ENCODE measurements at places on chromosomes 1 and 21.
A peak's percentile ranks its signal among the peaks of the same experiment; 100 is the strongest.

- DNase-seq: no peak
Observed at GRCh38 chr1:172180501-172181285, 239.8 kb upstream of the C1orf105 start.

DNA sequence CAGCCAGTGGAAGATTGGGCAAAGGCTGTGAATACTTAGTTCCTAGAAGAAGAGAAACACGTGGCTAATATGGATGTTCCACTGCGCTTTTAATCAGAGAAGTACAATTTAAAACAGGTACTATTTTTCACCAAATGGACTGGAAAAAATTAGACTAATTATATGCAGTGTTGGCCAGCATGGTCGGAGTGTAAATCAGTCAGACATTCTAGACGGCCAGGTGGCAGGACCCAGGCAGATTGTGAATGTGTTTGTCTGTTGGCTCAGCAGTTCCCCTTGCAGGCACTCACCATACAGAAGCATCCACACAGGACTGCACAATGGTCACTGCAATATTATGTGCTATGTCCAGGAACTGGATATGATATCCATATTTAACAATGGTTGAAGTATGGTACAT, 23.9 kb upstream of the SLC25A34 start:
- DNase-seq: no peak

DNA sequence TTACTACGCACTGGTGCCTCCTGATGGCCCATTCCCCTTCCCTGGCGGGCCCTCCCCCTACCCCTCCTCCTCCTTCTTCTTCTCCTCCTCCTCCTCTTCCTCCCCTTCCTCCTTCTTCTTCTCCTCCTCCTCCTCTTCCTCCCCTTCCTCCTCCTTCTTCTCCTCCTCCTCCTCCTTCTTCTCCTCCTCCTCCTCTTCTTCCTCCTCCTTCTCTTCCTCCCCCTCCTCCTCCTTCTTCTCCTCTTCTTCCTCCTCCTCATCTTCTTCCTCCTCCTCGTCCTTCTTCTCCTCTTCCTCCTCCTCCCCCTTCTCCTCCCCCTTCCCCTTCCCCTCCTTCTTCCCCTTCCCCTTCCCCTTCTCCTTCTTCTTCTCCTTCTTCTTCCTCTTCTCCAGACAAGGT, 64.7 kb upstream of the COG2 start:
- DNase-seq: no peak

- no peak for DNase-seq
Observed at GRCh38 chr1:198848206-198848605, 209.4 kb downstream of the PTPRC start.

GRCh38 chr1:86714159-86714558, 9.8 kb downstream of the SH3GLB1 start:
- DNase-seq: no peak

DNA sequence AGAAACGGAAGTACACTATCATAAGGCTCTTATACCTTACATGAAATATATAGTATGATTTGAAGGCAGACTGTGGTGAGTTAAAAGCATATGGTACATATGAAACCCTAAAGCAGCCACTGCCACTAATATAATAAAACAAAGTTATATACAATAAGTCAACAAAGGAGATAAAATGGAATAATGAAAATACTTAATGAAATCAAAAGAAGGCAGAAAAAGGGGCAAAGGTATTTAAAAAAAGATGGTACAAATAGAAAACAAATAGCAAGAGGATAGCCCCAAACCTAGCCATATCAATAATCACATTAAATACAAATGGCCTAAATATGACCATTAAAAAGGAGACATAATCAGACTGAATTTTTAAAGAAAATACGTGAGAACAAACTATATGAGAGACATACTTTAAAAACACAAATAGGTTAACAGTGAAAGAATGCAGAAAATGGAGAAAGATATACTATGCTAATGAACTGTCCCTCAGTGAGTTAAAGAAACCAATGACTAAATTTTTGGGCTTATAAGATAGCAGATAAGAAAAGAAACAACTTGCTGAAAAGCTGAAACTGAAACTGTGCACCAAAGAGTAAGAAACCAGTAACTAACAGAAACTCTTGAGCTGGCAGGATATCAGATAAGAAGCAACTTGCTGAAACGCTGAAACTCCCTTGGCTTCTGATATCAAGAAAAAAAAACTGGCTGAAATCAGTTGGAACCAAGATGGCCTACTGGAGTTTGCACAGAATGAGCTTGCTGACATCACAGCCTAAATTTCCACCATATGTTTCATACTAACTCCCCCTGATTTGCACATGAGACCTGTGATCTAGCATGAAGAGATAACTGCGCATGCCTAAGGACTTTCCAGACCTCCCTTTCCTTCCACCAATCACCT, 44.3 kb upstream of the IL10 start:
- no peak for DNase-seq

DNA sequence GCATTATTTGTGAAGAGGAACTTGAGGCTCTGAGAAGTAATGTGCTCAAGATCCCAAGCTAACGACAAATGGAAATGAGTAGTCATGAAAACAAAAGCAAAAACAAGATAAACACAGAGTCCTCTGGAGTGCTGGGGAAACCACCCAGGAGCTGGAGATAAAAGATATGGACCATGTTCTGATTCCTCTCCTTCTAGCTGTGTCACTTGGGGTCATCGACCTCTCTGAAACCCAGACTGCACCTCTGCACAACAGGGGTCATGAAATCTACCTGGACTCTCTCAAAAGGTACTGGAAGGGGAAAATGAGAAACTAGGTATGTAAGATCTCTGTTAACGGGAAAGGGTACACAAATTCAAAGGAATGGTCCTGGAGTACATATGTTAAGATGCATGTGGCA, 6.5 kb downstream of the PGLYRP4 start:
- DNase-seq: no peak

GRCh38 chr21:36155603-36156338, 853 bp upstream of the DOP1B start:
- peak; percentile 38 for DNase-seq

GRCh38 chr1:117565076-117565556, 40.7 kb upstream of the TENT5C start:
- DNase-seq: no peak

- DNase-seq: no peak
Observed at GRCh38 chr1:79353224-79353623, 346.7 kb upstream of the ADGRL4 start.

- no peak for DNase-seq
Observed at GRCh38 chr1:169896013-169896412, 2.3 kb upstream of the SCYL3 start.

GRCh38 chr1:35883635-35884101, 659 bp downstream of the AGO1 start:
- peak; percentile 39 for DNase-seq

DNA sequence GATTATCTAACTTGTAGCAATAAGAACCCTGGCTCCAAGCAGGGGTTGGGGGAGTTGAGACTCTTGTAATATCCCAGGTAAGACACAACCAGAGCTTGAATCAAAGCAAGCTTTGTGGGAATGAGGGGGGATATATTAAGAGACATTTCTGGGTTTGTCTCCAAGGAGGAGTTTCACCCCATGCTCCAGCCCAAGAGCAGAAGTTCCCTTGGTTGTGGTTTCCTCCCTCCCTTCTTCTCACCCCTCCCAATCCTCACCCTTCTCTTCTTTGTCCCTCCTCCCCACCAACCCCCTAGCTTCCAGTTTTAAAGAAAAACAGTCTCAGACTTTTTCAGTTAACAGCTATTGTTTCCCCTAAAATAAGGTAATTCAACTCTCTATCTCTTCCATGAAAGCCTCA, 11.9 kb downstream of the TRAF3IP3 start:
- DNase-seq: no peak

DNA sequence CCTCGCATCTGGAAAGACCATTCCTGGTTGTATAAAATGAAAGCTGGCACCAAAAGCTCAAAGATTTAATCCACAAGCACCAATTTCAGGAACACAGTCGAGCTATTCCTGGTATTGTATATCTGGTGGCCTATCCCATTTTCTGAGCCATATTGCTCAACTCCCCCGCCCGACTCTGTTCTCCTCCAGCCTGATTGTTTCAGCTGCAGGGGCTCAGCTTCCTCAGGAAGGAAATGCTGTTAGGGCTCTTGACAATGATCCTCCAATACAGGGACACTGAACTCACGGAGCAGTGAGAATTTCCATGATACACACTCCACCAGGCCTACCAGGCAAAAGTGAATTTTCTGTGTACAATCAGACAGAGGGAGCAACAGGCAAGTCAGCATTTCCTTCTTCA, 16.9 kb upstream of the TDRD10 start:
- DNase-seq: no peak

DNA sequence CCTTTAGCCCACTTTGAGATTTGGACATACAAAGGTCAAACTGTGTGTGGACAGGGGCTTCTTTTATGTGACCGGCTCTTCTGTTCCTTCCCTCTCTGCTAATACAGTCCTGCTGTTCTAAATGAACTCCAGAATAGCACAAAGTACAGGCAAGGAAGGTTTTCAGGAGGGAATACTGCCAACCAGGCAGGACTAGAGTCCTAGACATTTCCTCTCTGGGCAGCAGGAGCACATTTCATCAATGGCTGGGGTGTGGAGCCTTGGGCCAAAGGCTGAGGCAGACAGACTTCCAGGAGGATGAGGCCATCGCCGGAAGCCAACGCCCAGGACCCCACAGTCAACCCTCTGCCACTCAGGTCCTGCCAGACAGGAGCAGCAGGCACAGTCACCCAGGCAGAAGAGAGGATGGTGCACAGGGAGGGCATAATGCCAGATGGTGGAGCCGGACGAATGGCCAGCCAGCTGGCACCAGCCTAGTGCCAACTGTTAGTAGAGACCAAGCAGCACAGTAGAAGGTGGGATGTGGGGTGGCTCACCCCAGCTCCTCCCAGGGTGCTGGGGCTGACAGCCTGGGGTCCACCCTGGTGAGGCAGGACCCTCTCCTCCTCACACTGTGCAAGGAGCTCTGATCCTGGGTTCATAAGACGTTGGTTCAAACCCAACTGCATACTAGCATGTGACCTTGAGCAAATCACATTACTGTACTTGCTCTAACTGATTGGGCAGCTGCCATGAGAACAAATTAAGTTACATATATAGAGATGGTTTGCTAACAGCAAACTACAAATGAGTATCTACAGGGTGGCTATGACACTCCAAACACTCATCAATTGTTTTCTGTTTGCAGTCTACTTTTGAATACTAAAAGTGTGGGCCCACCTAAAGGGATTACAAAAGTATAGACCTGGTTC, 410.7 kb downstream of the SIPA1L2 start:
- DNase-seq: no peak

GRCh38 chr1:2496087-2496622, 20.1 kb downstream of the PLCH2 start:
- no peak for DNase-seq

Data from DMS79 (cell line).